ENCODE measurements at places on chromosomes 16 and 17.

GRCh38 chr17:19755392-19755791 lies 7.3 kb upstream of the ALDH3A1 start:
- DNase-seq = no peak

- no peak for DNase-seq
These were observed 46.0 kb downstream of the NQO1 start for GRCh38 chr16:69680358-69680757.

GRCh38 chr17:7849130-7849750 lies 5.6 kb upstream of the TMEM88 start:
- no peak for DNase-seq

DNA sequence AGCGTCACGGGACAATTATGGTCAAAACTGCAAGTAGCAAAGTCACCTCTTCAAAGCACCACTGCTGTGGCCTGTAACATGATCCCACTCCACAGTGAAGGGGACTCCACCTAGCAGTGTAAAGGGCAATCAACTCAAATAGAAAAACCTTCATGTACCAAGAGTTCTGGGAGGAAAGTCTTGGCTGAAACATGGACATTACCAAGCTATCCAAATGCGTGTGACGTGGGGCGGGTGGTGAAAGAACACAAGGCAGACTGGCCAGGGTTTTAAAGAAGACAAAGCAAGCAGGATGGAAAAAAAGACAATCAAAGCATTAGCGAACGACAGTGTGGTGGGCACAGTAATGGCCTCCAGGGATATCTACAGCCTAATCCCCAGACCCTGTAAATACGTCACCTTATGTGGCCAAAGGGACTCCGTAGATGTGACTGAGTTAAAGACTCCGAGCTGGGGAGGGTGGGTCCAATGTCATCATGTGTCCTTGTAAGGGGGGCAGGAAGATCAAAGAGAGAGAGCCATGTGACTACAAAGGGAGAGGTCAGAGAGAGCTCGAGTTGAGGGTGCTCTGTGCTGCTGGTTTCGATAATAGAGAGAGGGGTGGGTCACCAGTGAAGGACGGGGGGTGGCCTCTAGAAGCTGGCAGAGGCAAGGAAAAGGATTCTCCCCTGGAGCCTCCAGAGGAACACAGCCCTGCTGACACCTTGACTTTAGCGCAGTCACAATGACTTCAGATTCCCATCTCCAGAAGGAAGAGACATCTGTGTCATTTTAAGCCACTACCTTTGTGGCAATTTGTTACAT lies 6.0 kb downstream of the HSDL1 start:
- no peak for DNase-seq

DNA sequence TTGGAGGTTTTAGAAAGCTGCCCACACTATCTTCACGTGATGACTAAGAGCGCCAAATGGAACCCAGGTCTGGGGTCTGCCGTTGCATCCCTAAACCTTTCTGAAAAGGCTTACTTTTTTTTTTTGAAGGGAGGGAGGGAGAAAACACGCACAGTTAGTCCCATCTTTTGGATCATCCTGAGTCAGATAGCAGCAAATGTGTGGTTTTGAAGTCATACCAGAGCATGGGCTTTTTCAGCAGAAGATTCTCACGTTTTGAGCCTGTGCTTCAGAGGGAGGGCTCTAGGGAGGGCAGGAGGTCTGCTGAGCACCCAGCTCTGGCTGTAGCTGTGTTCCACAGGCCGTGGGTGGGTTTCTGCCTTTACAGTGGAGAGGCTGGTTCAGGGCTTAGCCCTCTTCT lies 194.7 kb downstream of the SNX29 start:
- DNase-seq = no peak

DNA sequence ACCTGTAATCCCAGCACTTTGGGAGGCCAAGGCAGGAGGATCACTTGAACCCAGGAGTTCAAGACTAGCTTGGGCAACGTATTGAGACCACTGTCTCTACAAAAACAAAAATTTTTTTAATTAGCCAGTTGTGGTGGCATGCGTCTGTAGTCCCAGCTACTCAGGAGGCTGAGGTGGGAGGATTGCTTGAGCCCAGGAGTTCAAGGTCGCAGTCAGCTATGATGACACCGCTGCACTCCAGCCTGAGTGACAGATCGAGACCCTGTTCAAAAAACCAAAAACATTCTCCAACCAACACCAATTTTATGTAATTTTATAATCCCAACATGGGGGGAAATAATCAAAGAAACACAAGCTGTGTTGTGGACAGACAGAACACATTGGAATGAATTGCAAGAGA lies 54.6 kb upstream of the TNRC6A start:
- DNase-seq = no peak

DNA sequence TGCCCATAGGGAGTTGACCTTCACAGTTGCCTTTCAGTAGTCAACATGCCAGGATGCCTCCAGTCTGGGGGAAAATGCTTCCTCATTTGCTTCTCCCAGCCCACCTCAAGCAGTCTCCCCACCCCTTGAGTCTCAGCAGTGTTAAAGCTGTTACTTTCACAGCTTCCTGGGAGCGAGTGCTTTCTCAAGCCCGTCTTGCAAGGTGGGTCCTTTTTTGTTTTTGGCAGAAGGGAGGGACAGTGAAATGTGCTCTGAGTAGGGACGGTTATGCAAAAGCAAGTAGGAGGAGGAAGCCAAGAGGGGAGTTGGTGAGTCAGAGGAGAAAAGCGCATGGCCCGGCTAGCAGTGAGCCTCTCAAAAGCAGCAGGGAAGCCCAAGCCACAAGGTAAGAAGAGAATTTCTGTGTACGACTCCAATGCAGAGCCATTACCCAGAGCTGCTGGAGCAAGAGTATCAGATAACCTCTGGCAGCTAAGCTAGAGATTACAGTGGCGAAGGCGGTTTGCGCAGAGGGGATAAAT lies at the start of gene CHST4:
CHST4 (plus strand) TSS at position 316 of the 521 bp plus-strand sequence. CDS start 10,252 bp downstream, outside the sequence.
- DNase-seq = no peak

- DNase-seq = no peak
These were observed 10.9 kb downstream of the HAS3 start for GRCh38 chr16:69116256-69116875.

GRCh38 chr16:80027007-80027965 lies 426.7 kb upstream of the MAF start:
- DNase-seq = no peak

DNA sequence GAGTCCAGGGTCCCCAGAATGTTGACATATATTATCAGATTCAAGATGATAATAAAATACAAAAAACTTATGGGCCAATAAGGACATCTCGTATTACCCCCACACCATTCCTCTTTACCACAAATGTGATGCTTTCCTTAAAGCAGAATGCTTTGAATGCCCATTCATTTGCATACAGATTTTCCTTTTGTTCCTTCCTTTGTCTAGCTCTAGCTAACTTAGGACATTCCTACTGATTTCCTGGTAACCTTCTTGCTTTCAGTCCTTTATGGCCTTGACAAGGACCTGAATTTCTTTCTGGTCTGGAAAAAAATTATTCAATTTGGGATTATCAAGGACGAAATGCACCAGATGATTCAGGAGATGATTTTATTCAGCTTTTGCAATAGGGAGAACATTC lies 304.0 kb downstream of the TMEM114 start:
- DNase-seq = no peak

- DNase-seq = no peak
These were observed 3.9 kb downstream of the CCR7 start for GRCh38 chr17:40561294-40561870.

DNA sequence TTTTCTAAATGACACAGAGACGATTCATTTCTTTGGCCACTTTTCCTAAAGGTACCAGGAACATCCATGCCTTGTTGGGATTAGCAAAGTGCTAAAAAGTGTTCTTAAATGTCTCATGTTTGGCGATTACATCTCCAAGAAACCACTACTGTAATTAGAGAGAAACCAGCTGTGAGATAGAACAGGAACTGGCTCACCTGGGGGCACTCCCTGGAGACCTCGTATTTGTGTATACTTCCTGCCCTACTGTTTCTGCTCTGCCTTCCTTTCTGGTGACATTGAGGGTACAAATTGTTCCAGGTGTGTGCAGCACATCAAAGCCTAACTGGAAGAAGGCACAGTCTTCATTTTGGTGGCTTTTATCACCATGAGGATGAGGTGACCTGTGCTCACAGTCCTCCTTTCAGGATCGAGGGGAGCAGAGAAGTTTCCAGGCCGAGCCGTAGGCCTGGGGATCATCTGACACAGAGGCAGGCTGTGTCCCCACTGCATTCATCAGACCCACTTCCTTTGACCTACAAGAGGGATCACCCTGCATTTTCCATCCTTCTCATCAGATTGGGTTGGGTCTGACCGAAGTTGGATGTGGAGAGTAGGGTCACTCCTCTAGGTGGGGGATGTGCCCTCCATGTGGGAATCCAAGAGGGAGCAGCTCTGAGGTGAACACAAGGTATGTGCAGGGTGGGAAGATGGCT lies 23.7 kb downstream of the CCL4 start:
- DNase-seq = no peak

DNA sequence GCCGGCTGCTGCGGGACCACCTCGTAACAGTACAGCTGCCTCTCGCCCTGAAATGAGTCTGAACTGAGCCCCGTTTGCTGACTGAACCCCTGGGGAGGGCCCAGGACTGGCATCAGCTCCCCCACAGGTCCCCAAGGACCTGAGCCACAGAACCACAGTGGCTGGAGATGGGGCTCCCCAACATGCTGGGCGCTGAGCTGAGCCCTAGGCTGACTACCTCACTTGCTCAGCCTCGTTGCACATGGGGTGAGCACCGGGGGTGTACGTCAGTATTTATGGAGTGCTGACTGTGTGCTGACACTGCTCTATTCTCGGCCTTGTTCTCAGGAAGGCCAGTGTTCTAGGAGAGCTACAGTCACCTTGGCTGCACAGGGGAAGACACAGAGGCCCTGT lies 6.6 kb upstream of the VASN start:
- no peak for DNase-seq

DNA sequence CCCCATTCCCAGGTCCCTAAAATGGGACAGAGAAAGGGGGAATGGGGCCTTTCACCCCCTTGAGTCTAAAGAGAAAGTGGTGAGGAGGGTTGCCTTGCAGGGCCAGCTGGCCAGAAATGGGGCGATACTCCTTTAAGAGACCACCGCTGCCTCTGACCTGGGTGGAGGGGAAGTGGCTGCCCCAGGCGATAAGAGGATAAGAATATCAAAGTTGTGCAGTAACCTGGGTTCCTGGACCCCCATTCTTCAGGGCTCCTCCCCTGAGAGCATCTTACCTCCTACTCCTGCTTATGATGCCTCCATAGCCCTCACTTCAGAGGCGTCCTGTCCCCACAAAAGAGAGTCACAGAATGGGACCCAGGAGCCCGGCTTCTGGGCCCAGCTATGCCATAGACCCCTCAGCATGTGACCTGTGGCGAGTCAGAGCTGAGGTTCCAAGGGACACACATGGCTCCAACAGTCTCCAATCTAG lies 5.2 kb upstream of the TSPOAP1 start:
- DNase-seq = no peak

DNA sequence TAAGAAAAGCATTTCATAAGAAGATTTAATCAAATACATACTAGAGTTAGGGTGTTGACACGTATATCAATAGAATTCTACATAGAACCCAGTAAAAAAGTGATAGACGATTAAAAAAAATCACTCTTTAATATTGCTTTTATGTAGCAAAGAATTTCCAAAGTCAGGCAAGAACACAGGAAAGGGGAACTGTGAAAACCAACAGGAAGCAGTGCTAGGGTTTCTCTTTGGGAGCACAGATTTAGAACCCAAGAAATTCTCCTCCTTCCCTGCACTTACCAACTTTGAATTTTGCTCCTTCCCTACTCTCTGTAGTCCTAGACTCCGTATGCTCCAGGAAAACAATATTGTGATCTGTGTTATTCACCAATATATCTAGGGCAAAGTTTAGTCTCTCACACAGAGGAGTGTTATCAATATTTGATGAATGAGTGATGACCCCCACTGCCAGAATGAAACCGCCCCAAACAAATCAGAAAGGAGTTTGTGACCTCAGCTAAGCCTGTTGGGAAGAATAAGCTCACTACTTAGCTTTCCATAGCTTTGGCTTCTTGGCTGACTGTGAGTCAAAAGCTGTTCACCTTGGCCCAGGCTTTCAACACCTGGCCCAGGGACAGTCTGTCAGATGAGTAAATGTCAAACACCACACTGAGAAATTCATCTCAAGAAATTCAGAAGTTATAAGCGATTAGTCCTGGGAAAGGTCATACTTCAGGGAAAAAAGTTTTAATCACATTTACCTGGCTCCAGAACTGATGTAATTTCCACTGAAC lies 8.6 kb downstream of the RFWD3 start:
- no peak for DNase-seq
